ENCODE measurements at places on chromosomes 7 and 10.

- DNase-seq: no peak
These were observed 58.5 kb downstream of the CPED1 start for GRCh38 chr7:121046893-121047468.

DNA sequence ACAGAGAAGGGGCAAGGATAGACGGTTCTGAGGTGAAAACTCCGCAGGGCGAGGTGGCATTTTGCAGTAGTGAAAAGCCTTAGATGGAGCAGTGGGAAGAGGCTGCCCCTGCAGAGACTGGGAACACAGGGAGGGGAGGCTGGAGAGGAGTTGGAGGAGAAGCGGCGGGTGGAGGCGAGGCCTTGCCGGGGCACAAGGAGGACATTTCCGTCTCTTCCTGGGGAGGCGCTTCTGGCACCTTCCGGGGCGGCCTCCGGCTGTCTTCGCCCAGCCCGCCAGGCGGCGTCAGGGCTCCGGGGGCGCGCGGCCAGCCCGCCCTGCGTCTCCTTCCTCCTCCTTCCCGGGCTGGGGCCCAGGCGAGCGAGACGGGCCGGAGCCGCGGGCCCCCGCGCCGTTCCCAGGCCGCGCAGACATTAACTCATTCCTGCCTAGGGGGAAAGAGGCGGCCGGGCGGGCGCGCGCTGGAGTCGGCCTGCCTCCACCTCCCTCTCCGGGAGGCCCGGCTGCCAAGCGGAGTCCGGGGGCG is 42.7 kb downstream of the LDB3 start:
- no peak for DNase-seq

DNA sequence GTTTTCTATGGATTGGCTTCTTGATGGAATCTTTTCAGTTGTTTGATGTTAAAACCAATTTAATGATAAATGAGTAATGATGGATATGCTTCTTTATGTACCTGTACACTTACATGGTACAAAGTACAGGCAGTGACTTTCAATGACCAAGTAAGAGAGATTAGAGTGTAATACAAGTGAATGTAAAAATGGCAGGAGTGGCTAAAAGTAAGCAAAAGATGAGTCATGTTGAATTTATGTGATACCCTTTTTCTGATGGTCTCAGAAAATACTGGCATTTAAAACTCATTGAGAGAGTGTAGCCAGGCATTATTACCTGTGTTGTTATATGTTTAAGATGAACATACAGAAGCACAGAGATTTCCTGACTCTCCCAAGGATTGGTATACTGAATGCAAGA is 97.1 kb downstream of the GPR85 start:
- no peak for DNase-seq

GRCh38 chr7:90931986-90932916 is 332.0 kb upstream of the FZD1 start:
- no peak for DNase-seq

DNA sequence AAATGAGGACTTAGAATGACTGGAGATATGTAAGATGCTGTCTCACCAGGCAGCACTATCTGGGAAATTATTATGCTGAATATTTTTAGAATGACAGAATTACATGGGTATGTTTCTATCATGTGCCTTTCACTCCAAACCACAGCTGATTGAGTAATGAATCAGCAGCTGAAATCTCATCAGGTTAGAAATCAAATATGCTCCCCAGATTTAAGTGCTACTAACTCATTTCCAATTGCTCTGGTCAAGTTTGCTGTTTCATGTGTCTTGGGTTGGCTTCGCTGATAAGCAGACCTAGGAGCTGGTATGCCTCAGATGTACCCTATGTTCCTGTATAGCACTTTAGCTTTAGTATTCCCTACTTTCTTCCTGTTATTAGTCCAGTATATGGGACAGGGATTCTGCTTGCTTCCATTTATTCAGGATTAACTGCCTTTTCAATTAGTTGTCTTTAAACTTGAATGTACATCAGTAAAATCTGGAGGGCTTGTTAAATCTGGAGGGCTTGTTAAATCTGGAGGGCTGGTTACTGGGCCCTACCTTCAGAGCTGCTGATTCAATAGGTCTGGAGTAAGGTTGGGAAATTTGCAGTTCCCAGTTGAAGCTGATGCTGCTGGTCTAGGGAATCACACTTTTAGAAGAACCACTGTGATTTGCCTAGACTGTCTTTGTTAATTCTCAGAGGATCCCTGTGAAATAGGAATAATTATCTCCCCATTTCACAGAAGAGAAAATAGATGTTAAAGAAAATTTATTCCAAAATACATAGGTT is 172.9 kb downstream of the DKK1 start:
- DNase-seq: no peak

DNA sequence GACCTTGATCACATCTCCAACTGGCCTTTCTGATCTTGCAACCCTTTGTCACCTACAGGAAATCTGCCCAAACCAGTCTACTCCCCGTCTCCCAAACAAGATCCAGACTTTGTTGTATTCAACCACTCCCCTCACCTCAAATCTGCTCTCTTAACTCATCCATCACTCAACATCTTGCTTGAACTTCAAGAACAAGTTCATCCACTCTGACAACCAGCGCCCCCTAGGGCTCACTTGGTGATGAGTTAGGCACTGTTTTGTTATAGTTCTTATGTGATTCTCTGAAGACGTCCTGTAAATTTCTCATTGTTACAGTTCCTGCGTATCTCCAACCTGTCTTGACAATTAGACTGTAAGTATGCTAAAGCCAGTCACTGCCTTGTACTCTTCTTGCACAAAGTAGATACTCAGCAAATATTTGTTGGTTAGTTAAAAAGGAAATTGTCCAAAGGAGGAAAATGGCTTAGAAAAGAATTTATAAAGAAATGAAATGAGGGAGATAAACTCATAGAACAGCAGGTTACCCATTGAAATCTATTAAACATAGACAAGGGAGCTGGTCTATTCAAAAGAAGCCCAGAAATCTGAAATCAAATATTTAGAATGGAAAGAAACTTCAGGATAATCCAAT is 5.3 kb downstream of the FRMD4A start:
- DNase-seq: no peak

DNA sequence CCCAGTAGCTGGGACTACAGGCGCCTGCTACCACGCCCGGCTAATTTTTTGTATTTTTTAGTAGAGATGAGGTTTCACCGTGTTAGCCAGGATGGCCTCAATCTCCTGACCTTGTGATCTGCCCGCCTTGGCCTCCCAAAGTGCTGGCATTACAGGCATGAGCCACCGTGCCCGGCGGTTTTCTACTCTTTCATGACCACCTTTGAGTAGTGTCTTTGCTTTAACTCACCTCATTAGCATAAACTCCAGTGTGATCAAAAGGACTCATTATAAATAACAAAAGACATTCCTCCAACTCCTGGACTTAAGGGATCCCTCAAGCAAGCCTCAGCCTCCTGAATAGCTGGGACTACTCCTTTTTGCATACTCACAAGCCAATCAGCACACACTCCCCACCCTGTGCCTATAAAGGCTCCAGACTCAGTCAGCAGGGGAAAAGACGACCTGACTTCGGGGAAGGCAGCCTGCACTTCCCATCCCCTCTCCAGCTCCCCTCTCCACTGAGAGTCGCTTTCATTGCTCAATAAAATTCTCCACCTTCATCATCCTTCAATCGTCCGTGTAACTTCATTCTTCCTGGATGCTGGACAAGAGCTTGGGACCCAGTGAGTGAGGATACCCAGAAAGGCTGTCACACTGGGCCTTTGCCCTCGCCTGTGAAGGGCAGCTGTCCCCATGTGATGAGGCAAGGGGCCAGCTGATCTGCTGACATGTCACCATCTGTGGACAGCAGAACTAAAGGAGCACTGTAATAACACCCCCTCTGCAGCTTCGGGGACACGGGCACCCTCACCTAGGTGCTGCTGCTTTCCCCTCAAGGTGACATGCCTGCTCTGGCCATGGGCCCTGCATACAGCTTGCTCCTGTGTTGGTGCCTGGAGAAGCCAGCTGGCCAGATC is 35.0 kb upstream of the EIF4H start:
- no peak for DNase-seq

DNA sequence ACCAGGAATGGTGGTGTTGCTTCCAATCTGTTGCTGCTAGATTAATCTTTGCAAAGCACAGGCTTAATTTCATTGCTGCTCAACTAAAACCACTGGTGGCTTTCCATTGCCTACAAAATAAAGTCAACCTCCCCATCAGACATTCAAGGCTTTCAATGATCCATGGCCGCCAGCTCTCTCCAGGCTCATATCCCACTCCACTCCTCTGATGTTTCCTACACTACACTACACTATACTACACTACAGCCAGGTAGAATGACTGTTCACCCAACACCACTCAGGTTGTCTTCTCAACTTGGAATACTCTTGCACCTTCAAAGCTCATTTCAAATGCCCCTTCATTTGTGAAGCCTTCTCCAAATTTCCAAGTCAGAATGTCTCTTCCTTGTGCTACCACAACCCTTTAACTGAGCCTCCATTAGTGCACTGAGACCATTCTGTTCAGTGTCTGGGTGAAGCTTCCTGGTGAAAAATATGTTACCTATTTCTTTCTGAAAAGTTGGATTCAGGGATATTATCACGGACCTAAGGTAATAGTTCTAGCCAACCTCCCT is 35.5 kb upstream of the CC2D2B start:
- no peak for DNase-seq

GRCh38 chr7:102992938-102993717 is 80.3 kb downstream of the LRRC17 start:
- DNase-seq: no peak

DNA sequence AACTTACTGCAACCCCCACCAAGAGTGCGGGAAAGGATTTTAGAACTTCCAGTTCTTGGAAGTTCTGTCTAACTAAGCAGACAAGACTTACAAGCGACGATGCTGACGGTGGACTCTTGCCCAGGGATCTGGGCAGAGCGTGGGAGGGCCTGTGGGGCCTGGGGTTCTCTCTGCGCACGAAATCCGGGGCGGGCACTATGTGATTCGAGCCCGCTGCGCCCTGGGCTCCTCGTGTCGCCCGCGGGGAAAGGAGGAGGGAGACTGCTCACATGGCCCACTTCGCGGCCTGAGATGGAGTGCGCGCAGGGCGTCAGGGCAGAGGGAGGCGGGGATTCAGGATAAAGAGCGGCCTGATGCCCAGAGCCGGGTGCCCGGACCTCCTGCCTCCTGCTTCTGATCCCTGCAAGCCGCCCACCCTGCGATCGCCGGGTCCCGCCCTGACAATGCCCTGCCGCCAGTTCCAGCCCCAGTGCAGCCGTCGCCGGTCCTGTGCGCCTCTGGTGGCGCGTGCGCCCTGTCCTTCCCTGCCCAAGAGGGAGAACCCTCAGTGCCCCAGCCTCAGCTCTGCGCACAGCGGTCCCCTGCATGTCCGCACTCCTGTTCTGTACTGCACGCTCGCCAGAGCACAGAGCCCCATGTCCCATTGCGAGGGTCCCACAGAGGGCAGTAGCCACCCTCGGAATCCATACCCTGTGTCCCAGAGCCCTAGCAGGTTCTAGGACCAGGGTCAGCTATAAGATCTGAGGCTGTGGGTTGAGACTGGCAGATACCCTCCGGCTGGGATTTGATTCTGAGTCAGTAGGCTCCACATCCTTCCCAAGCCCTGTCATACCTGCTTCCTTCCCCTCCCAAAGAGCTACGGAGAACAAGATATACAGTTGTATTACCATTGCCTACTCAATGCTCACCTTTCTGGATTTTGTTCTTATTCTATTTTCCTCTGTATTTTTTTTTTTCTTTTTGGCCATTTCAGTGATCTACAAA is 99.4 kb upstream of the TMEM106B start:
- DNase-seq: no peak

DNA sequence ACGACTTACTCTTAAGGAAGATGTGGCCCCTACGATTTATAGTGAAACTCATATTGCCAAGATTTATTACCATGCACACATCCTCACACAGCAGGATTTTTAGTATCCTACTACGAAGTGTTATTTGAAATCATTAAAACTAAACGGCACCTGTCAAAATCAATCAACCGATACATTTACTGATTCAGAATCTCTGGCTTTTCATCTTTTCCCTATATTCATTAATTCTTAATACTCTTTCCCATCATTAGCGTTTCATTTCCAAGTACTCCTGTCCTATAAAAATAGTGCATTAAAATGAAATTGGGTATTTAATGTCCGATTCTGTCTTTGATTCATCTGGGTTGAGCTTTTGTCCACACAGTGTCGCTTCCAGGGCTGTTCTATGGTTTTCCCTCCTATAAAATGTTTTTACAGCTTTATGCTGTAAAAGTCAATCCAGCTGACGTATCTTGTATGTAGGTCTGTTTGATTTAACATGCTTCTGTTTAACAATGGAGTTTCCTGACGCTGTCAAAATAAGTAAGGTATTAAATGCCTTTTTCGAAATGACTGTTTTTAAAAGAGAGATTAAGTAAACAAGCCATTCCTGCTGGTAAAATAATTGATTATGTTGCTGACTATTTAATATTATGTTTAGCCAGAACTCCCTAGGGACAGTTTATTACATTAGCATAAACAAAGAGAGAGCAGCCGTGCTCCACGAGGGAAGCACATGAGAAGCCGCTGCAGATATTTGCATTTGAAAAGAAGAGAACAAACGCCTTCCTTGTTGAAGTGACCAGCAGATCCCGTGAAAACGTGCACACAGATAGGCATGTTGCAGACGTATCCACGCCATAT is 22.3 kb upstream of the SFMBT2 start:
- DNase-seq: no peak

Data from esophagus squamous epithelium (tissue), 5 donors.